ENCODE measurements at places on chromosomes 1 and 21.

DNA sequence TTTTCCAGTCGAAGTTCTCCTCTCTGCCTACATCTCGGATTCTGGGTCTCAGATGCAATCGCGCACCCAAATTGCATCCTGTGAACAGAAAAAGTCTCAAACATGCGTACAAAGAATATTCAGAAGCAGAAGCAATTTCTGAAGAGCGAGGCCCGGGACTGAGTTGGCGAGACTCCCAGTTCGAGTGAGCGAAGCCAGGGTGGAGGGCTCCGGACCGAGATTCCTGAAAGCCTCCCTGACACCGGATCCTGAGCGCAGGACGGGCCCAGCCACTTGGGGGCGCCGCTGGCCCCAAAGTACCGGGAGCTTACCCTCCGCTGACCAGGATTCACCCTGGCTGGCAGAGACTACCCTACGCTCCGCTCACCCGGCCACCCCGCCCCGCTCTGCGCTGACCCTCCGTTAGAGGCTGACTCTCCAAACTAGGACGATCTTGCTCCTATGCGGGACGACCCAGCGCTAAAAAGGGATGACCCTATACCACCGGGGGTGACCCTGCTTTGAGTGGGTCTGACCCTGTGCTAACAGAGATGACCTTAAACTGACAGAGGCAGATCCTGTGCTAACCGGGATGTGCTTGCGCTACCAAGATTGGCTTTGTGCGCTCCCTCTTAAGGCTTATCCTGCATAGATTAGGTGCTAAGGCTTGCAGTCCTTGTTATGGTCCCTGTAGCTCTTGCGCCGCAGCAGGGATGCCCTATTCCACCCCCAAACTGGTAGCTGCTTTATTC lies 12.1 kb downstream of the FOXD2 start:
- DNase-seq, result no peak

DNA sequence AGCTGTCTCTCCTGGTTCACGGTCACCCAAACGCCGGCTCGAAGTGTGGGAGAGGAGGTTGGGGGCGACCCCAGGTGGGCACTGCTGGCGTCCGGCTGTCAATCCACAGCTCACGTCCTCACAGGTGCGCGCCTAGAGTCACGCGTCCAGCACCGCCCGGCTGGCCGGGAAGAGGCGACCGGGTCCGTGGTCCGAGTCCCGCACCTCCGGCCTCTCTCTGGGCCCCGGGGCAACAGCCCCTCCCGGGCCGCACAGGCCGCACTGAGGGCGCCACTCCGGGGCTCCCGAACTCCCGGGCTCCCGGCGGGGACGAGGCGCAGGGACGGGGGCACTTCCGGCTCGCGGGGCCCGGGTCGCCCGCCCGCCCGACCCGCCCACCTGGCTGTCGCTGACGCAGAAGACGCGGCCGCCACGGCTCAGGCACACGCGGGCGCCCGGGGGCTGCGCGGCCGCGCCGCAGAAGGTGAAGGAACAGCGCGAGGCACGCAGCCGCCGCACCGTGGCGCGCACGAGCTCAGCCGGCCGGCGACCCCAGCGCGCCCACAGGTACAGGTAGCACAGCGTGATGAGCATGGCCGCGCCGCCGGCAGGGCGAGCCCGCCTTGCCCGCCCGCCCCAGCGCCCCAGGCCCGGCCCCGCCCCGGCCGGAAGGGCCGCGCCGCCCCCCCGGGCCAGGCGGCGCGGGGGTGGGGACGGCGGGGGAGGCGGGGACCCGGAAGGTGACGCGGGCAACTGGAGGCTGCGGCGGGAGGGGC lies at the start of gene HLCS:
TSS of gene HLCS (minus strand) at position 604 of the 755 bp plus-strand sequence. CDS start at position 573, 31 bp downstream.
- DNase-seq, result peak; percentile 58

DNA sequence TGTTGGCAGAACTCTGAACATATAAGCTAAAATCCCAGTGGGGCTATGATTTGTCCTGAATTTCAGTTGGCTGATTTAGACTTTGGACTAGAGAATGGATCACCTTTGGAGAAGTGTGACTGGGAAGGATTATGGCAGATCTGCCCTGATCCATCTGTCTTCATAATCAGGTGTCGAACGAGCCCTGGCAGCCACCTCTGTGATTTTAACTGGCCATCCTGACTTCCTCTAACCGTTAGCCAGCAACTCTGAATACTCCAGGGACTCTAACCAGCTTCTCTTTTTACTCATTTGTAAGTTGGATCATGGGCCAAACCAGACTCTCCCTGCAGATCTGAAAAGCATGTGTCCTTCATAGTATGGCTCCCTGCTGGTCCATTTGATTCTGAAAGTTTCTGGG lies 32.0 kb downstream of the ACTN2 start:
- no peak for DNase-seq

- DNase-seq, result no peak
Observed at GRCh38 chr1:78303620-78304019, 187.2 kb upstream of the PTGFR start.

DNA sequence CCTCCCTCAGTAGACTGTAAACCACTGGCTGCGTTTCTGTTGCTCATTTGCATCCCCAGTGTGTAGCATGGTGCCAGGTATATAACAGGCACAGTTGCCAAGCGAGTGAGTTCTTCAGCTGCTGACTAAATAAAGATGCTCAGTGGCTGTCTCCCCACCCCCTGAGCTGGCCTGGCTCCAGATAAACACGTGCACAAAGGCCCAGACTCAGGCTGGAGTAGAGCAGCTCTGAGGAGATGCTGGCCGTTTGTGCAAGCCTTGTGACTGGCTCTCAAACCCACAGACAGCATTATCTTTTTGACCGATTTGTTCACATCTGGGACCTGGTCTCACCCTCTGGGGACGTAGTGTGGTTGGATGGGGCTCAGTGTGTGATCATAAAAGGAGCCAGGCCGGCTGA lies 7.1 kb downstream of the CHRNB2 start:
- no peak for DNase-seq

DNA sequence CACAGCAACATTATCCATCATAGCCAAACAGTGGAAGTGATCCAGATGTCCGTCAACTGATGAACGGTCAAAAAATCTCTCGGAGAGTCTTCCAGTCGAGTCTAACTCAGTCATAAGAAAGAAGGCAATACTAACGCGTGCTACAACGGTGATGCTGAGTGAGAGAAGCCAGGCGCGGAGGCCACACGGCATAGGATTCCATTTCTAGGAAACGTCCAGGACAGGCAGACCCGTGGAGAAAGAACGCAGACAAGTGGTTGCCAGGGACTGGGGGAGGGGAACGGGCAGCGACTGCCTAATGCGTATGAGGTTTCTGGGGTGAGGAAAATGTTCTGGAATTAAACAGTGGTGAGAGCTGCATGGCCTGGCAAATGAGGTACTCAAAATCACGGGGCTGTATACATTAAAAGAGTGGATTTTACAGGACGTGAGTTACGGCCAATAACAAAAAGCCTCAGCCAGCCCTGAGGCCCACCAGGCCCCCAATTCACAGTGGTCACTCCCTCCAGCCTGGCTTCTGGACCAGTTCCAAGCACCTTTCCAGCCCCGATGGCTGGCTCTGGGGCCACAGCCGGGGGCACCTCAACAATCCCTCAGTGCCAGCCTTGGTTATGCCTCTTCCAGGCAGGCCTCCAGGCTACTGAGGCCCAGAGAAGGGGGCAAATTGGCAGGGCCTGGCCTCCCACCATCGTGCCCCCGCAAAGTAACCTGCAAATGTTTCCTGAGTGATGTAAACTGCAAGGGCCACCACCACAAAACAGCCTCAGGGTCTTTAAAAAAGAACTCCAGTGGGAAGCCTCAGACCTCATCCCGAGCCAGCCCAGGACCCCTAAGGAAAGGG lies 3.4 kb downstream of the WNT9A start:
- no peak for DNase-seq

- no peak for DNase-seq
Observed at GRCh38 chr1:59123081-59123681, 173.7 kb upstream of the FGGY start.

GRCh38 chr1:151972542-151973248 lies 21.0 kb downstream of the S100A10 start:
- DNase-seq, result no peak

- no peak for DNase-seq
Observed at GRCh38 chr1:192547501-192547900, 28.1 kb upstream of the RGS1 start.

GRCh38 chr1:243543501-243543900 lies 287.7 kb downstream of the SDCCAG8 start:
- DNase-seq, result no peak

DNA sequence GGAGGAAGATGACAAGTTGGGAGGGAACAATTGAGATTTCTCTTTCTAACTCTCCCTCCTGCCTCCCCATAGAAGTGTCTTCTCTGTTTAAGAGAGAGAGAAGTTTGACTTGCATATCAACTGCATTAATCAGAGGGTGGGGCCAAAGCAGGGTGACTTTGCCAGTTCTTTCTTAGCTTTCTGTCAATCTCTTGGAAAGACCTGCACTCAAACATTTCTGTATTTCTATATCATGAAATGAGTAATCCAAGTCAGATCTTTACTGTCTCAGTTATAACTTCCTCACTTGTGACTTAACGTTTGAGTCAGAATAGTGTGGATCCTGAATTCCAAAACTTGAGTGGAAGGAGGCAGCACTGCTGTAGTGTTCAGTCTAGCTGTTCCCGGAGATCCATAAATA lies 180.8 kb upstream of the KCNK2 start:
- no peak for DNase-seq

DNA sequence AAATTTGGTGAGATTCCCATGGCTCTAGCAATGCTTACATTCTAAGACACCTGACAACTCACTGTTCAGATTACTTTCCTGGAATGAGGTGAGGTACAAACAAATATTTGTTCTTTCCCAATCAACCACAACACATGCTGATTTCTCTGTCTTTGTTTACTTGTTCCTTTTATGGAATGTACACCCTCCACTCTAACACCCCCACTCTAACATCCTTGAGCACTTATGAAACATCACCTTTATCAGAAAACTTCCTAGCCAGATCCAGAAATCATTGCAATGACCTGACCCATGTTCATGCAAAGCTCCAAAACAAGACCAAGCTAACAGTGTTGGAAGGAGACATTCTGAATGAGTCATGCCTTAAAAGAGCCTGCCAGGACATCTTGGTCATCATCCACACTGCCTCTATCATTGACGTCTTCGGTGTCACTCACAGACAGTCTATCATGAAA lies 35.5 kb downstream of the HSD3B1 start:
- no peak for DNase-seq

- DNase-seq, result no peak
Observed at GRCh38 chr1:26784023-26784871, 3.5 kb upstream of the PIGV start.

GRCh38 chr1:31181515-31182343 lies 58.0 kb downstream of the NKAIN1 start:
- DNase-seq, result no peak

All from thymus (tissue), 14 donors.